ENCODE measurements at places on chromosomes 3 and 15. TPM values are rescaled to one million over a fixed set of nuclear protein-coding genes. Genes with fewer than 3 reads are reported as not detected.

NMB gene
- 4.9 TPM for total RNA-seq

TRIM42 gene
- not detected for total RNA-seq

SAMD7 gene
- total RNA-seq = not detected

CHRNA3 gene
- total RNA-seq = not detected

NR1I2 gene
- not detected for total RNA-seq
